ENCODE measurements at places on chromosomes 13 and 19.

DNA sequence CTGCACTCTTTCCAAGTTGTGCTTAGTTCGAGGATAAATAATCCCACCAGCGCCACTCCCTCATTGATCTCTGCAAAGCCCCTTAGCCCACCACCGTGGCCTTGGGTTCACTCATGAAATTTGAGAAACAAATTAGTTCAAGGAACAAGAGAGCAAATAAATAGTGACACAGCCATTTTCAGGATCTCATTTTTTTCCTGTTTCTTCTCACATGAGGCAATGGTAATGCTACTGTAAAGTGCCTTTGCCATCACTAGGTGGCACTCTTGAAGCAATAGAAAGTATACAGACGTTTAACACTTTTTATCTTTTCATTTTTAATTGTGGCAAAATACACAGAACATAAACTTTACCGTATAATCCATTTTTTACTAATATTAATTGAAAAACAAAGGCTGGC is 76.8 kb upstream of the ZNF835 start:
- DNase-seq = no peak

- no peak for DNase-seq
Measured at GRCh38 chr19:38709671-38710415, 34.4 kb downstream of the CAPN12 start.

- DNase-seq = no peak
Measured at GRCh38 chr19:13652810-13653590, 111.3 kb upstream of the MRI1 start.

DNA sequence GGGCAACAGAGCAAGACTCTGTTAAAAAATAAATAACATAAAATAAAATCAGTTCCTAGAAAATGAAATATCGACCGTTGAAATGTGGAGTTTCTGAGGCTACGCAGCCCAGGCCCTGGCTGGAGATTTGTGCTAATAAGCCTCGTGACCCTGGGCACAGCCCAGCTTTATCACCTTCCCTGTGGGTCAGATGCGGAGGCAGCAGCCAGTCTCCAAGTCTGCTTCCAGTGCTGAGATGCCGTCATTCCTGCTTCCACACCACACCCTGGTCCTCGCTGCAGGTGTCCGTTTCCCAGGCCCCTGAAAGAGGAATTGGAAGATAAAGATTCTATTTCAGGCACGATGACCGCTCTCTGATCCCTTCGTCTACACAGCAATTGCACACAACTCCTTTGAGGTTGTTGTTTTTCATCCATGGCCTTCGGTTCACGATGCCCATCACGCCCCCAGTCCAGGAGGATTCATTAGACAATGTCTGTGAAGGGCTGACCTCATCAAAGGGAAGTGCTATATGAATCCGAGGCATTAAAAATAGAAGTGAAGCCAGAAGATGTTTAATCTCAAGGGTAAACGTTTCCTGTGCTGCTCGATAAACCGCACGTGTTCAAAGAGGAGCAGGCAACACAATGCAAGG is 48.3 kb upstream of the ATP11A start:
- DNase-seq = no peak

- no peak for DNase-seq
Measured at GRCh38 chr19:29084266-29084665, 128.7 kb downstream of the UQCRFS1 start.

GRCh38 chr19:46076031-46076880 is 35.5 kb upstream of the IGFL4 start:
- DNase-seq = no peak

DNA sequence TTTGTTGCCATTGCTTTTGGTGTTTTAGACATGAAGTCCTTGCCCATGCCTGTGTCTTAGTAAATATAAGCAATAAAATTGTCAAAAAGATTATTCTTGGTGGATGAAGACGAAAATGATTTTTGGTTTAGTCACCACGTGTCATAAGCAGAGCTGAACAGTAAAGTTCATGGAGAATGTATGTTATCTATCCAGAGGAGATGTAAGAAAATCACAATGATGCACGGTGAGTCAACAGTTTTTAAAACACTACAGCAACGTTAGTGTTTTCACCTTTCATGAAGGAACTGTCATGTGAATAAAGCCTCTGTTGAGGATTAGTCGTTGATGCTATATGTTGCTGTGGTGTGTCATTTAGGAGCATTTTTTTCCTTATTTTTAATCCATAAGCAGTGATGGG is 137.6 kb downstream of the GPC6 start:
- no peak for DNase-seq

DNA sequence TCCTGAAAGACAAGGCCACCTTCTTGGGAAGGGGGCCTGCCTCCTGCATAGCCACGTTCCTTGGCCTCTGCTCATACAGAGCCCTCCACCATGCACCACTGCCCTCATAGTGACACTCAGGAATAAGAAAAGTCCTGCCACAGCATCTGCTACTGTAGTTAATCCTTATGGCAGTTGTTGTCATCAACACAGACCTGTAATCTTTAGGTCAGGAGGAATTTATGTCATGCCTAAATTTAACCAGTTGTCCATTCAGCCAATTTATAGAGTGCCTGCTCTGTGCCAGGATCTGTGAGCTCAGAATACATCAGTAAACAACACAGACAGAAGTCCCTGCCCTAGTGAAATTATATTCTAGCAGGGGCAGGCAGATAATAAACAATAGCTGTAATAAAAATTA is 44.4 kb downstream of the FAM124A start:
- no peak for DNase-seq

Data from GM20000 (cell line).